ENCODE measurements at places on chromosomes 5 and 9. TPM values are rescaled to one million over a fixed set of nuclear protein-coding genes. Genes with fewer than 3 reads are reported as not detected.

Gene PDLIM4
- polyA plus RNA-seq = 11.4 TPM

Gene CATSPER3
- 1.2 TPM for polyA plus RNA-seq

Gene HTR4
- polyA plus RNA-seq = 4.2 TPM

Gene SCGB3A1
- 0.83 TPM for polyA plus RNA-seq

Gene MBLAC2
- 0.92 TPM for polyA plus RNA-seq

Gene ADAMTS19
- polyA plus RNA-seq = not detected

Gene GABRP
- 1.8 TPM for polyA plus RNA-seq

Gene PRR16
- polyA plus RNA-seq = 3.0 TPM

Gene NEUROG1
- polyA plus RNA-seq = not detected

Gene FOXD4L5
- not detected for polyA plus RNA-seq

Gene SHOC1
- 0.03 TPM for polyA plus RNA-seq

Gene CARTPT
- not detected for polyA plus RNA-seq

Gene ZBED3
- 4.3 TPM for polyA plus RNA-seq

Gene SKP1
- 445 TPM for polyA plus RNA-seq

Gene C5orf46
- not detected for polyA plus RNA-seq

Gene TRIP13
- polyA plus RNA-seq = 3.9 TPM

Gene TRMO
- polyA plus RNA-seq = 12.4 TPM

Gene CCDC192
- not detected for polyA plus RNA-seq

Gene ZDHHC11
- not detected for polyA plus RNA-seq

Gene ACTBL2
- not detected for polyA plus RNA-seq

Gene LCN15
- polyA plus RNA-seq = 0.70 TPM

Gene ANKRD18B
- polyA plus RNA-seq = 0.60 TPM

Gene SPINK1
- 164 TPM for polyA plus RNA-seq

Gene PLAC8L1
- not detected for polyA plus RNA-seq

Gene TLN1
- 57.6 TPM for polyA plus RNA-seq

Gene PPP3R2
- not detected for polyA plus RNA-seq

Gene IL5
- polyA plus RNA-seq = not detected

Gene BTNL8
- 32.2 TPM for polyA plus RNA-seq

Gene IQGAP2
- polyA plus RNA-seq = 67.3 TPM

Gene SPATA31A3
- polyA plus RNA-seq = not detected

Gene SKIC3
- polyA plus RNA-seq = 7.2 TPM

Gene DMRT1
- not detected for polyA plus RNA-seq

Gene LRRTM2
- not detected for polyA plus RNA-seq

Gene GARIN3
- polyA plus RNA-seq = not detected

Gene MOCS2
- 30.5 TPM for polyA plus RNA-seq

Gene FGF1
- polyA plus RNA-seq = 0.60 TPM

Gene CNTFR
- polyA plus RNA-seq = 1.6 TPM

Gene PCDHB7
- not detected for polyA plus RNA-seq

Gene ROR2
- polyA plus RNA-seq = 0.46 TPM

Gene CACNA1B
- polyA plus RNA-seq = 0.39 TPM

Gene NEURL1B
- polyA plus RNA-seq = 26.6 TPM

Gene ENTPD2
- polyA plus RNA-seq = 6.4 TPM

Gene HMMR
- polyA plus RNA-seq = 1.2 TPM

Gene OR1J2
- polyA plus RNA-seq = not detected

Gene GDA
- polyA plus RNA-seq = 63.1 TPM

Gene APBA1
- 3.0 TPM for polyA plus RNA-seq

Gene RGMB
- polyA plus RNA-seq = 3.7 TPM

Gene ANKRD18A
- polyA plus RNA-seq = under 0.01 TPM

Gene C5orf52
- polyA plus RNA-seq = 0.48 TPM

Gene ECM2
- polyA plus RNA-seq = 1.2 TPM

Gene SMIM23
- not detected for polyA plus RNA-seq
